ENCODE measurements at places on chromosomes 1 and 21.

DNA sequence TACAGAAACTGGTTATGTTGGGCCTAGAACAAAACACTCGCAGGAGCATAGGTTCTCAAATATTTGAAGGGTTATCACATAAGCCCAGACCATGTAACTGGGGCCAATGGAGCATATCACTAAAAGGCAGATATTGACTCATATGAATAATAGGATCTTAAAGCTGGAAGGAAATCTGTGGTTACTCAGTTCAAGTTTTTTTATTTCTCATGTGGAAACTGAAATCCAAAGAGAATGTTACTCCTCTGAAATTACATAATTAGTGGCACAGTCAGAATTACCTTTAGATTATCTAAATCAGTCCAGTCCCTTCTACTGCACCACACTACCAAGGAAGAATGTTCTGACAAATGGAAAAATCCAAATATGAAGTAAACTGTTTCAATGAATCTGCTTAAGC is 12.0 kb downstream of the SLAMF8 start:
- DNase-seq = no peak

GRCh38 chr1:150259758-150260669 is 2.4 kb downstream of the CA14 start:
- DNase-seq = no peak

DNA sequence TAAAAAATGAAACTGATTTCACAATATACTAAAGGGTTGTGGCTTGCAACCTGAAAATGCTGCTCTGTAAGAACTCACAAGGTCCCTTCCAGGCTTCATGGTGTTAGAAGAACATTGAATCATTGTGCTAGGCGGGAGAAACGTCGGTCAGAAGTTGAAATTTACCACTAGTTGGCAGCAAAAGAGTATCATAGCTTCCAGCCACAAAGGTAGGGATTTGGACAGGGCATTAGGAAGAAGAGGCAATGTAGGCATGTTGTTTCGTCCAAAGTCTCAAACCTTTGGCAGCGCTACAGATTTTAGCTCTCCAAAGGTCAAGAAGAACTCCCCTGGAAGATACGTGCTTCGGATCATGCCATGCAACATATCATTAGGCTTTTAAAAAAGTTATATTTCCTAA is 62.5 kb upstream of the ZP4 start:
- no peak for DNase-seq

- DNase-seq = no peak
Observed at GRCh38 chr21:38054334-38054733, 138.1 kb upstream of the KCNJ6 start.

DNA sequence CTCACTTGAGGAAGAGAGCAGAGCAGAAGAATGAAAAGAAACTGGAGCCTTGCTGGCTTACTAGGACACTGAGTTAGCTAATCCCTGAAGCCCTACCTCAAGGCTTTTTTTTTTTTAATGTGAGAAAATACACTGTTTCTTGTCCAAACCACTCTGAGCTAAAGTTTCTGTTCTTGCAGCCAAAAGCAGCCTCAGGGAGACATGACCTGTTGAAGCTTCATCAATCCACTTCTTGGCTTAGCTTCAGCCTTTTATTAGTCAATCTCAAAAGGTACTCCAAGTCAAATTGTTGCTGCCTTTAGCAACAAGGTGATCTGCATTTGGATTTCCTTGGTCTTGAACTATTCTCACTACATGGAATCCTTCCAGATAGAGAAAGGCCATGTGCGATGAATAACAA is 33.7 kb downstream of the CCDC185 start:
- DNase-seq = no peak

DNA sequence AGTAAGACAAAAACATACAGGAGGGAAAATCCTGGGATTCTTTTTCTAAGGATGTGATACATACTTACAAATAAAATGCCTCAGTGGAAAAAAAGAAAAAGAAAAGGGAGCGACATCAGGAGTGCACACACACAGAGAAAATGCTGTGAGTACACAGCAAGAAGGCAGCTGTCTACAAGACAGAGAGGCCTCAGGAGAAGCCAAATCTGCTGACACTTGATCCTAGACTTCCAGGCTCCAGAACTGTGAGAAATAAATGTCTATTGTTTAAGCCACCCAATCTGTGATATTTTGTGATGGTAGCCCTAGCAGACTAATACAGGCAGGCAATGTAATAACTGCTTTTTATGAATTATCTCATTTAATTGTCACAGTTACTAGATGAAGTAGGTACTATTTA is 17.0 kb upstream of the TRIM45 start:
- DNase-seq = no peak

- DNase-seq = no peak
Observed at GRCh38 chr1:201511396-201511940, 4.5 kb upstream of the CSRP1 start.

DNA sequence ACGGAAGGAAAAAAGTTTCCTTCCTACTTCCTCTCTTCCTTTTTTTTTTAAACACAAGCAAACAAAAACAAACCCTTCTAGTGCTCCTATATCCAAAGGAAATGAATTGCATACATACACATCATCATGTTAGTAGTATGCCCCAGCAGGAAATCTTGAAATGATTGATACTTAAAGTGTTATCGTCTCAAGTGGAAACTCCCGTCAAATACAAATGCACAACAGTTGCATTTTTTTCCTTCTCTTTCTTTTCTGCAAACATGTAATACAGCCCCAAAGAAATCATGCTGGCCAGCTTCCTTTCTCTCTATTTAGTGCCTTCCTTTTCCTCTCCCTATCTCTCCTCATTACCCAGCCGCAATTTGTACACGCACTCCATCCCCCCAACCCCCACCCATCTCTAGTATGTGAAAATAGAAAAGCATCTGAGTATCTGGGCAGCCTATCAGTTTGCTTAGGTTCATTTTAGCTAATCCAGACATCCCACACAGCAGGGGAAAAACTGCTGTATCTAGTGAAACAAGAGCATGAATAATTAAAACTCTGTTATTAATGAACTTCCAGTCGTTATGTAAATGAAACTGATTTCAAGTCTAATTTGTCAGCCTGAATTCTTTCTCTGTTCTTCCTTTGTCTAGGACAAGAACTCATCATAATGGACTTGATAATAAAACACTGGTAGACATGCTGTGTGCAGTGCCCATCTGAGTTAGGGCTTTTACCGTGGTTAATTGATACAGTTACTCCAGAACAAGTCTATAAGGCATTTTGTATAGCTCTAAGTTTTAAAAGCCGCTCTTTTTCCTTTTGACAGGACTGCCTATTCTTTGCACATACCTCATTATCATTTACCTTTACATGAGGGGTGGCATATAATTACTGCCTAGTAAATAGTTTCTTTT is 336.5 kb upstream of the ADGRL2 start:
- no peak for DNase-seq

DNA sequence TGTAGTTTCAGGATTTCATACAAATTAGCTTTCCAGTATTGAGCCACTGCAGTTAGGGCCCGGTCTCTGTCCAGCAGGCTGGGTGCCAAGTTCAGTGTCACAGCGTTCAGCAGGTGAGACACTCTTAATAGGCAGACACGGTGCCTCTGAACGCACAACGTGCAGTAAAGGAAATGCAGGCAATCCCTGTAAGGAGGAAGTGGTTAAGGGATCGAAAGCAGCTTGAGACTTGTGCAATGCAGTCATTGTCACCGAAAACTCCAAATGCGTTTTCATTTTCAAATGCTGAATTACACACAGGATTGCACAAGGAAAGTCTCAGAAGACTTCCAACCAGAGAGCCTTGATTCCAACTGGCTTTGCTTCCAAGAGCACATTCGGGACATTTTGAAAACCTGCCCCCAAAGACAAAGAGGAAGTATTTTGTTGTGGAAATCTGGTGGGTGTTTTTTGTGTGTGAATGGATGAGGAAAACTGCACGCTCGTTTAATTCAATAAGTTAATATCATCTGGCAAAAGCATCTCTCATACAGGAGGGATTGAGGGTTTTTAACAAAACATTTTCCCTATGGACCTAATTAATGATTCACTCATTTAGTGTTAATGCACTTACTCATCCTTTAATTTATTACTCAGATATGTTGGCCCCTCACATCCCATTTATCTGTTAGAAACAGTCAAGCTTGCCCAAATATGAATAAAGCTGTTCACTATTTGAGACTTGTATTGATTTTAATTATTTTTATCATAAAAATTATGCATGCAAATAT is 61.6 kb downstream of the PTGS2 start:
- peak; percentile 68 for DNase-seq

GRCh38 chr1:116855773-116856201 is 53.9 kb upstream of the PTGFRN start:
- DNase-seq = no peak

DNA sequence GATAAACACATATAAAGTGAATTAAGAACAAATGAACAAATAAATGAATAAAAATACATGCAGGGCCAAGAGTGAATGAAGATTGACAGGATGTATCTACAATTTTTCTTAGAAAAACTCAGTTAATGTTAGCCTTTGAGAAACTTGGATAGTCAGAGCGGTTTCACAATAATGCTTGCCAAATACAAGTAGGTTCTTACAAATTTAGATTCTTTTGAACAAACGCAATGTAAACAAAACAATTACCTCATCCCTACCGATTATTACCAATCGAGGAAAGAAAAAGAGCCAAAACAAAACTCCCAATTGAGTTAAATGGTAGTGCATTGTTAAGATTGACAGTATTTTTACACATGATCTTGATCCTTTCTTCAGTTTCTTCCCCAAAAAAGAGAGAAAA is 176.9 kb upstream of the DEPDC1 start:
- no peak for DNase-seq

DNA sequence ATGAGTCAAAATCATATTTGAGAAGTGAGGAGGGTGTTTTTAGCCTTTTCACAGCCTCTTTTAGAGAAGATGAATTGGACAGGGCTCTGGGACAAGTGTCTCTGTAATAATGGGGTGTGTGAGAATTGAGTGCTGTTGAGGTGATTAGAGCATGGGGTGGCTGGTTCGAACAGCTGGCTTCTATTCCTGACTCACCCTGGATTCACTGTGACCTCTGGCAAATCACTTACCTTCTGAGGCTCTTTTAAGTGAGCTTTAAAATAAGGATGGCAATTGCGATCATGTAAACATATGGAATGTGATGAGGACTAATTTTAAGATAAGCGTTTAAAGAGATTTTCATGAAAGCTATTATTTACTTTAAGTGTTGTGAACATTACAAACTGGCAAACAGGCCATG is 243.4 kb downstream of the ADGRL2 start:
- DNase-seq = no peak

GRCh38 chr1:210400043-210400840 is 71.5 kb downstream of the HHAT start:
- peak; percentile 76 for DNase-seq

- no peak for DNase-seq
Observed at GRCh38 chr1:23035823-23036452, 16.7 kb downstream of the KDM1A start.

- DNase-seq = no peak
Observed at GRCh38 chr1:207423560-207424292, 30.4 kb upstream of the CR2 start.

- no peak for DNase-seq
Observed at GRCh38 chr1:227734546-227734855, 601 bp downstream of the JMJD4 start.
